Cortex of kidney (tissue), 1 donor: ENCODE measurements at places on chromosomes 12 and 14.

- no peak for DNase-seq
Observed at GRCh38 chr14:58638231-58639197, 752 bp downstream of the DACT1 start.

DNA sequence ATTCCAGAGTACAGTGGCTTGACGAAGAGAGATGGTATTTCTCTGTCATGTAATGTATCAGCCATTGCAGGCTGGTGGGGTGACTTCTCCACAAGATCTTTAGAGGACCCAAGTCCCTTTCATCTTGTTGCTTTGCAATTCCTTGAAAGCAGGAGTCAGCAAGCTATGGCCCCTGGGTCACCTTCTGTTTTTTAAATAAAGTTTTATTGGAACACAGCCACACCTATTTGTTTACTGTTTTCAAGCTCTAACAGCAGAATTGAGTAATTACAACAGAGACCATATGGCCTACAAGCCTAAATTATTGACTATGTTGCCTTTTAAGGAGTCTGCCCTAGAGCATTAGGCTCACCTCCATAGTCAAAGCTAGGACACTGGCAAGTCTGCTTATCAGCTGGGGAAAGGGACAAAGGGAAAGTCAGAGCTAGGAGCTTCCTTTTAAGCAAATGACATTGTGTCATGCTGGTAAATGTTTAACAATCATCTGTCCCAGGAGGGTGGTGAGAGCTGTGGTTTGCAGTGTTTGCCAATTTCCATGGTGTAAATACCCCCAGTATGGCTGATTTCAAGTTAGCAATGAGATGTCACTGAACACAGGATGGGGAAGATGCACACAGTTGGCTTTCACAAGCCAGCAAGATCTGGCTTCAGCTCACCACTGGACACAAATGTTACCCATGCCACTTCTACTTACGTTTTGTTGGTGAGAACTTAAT is 87.7 kb upstream of the PWP1 start:
- DNase-seq: no peak

GRCh38 chr14:105449276-105450122 is 25.1 kb upstream of the CRIP2 start:
- no peak for DNase-seq

GRCh38 chr12:128259556-128260070 is 7.4 kb upstream of the TMEM132C start:
- no peak for DNase-seq

GRCh38 chr12:68890701-68891113 is 42.3 kb downstream of the CPM start:
- no peak for DNase-seq

GRCh38 chr14:61812347-61813095 is 50.3 kb downstream of the SNAPC1 start:
- no peak for DNase-seq

DNA sequence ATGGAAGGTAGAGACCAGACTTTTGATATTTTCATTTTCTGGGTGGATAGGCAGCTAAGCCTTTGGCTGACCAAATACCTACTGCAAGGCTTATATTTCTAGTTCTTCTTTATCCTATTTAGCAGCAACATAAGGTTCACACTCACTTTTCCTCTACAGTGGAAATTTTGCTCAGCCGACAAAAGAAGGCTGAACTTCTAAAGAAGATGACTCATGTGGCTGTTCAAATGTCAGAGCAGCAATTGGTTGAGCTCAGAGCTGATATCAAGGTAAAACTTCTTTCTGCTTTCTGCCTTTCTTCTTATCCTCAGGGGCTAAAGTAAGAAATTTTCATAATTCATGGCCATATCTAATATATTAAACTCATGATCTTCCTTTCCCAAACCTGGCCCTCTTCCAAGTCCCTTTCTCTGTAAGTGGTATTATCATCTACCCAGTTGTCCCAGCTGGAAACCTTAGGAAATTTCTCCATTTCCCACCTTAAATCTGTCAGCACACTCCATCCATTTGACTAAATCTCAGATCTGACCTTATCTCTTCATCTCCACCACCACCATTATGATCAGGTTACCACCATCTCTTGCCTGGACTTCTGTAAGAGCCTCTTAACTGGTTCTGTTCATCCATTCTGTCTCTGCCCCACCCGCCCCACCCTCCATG is 19.8 kb upstream of the KCNH3 start:
- no peak for DNase-seq

DNA sequence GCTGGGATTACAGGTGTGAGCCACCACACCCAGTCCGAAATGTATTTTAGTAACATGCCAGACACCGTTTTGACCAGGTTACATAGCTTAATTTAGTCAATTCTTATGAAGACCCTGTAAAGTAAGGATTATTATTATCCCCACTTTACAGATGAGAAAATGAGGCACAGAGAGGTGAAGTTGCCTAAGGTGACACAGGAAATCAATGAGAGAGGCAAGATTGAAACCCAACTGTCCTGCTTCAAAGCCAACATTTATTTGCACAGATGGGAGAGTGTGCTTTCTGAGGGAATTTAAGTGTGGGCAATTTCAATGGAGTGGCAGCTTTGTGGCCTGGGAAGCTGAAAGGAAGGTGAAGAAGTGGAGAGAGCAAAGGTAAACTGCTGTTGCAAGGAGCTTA is 19.1 kb upstream of the EPS8 start:
- DNase-seq: no peak

GRCh38 chr14:104877066-104877805 is 12.2 kb downstream of the CEP170B start:
- no peak for DNase-seq

DNA sequence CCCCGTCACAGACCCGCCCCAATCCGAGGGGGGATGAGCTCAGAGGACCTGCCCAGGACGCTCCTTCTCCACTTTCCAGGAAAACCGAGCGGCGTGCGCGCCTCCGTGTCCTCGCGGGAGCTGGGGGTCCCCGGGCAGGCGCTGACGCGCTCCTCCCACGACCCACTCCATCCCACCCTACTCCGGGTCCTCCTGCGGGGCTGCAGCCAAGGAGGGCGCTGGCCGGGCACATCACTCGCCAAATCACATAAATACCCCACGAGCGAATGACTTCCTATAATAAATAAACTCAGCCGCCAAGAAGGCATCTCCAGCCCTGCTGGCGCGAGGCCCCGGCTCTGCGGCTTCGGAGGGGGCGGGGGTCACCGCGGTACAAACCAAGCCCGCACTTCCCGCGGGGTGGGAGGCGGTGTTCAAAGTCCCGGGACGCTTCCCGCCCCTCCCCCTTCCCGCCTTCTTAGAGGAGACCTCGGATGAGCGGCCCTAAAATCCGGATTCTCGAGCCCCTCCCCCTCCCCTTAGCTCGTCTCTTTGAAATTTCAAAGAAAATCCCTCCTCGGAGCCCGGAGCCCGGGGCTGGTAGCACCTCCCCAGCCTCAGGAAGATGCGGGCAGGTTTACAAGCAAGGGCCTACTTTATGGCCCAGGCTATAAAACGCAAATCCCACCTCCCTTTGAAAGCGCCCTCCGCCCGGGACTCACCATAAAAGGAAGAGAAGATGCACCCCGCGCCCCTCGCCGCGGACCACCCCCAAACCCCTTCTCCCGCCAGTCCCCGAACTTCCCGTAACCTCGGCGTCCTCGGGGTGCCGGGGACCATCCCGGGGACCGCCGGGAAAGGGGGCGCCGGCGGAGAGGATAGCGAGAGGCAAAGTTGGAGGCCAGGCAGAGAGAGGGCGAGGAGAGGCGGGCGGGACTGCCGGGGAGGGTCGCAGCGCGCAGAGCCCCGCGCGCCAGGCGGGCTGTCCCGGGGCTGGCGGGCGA is 712 bp upstream of the FZD10 start:
- no peak for DNase-seq

DNA sequence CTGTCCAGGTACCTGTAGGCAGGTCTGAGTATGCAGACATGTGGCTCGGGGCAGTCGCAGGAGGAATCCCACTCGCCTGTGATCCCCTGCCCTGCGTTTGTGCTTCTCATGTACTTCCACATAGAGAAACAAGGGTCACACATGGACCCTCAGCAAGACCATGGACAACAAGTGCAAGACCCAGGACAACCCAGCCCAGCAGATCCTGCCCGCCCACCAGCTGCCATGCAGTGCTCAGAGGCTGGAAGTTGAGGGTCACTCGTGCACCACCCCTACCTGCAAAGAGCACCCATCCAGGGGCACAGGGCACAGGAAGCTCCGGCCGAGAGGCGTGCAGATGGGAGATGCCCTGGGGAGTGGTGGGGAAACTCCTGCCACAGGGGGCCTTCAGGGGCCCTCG is 67.5 kb upstream of the C14orf180 start:
- no peak for DNase-seq

DNA sequence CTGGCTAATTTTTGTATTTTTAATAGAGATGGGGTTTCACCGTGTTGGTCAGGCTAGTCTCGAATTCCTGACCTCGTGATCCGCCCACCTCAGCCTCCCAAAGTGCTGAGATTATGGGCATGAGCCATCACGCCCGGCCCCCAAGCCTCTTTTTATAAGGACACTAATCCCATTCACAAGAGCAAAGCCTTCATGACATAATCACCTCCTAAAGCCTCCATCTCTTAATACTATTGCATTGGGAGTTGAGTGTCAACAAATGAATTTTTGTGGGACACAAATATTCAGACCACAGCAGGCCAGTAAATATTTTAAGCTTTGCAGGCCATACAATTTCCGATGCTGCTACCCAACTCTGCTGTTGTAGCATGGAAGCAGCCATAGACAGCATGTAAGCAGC is 10.9 kb downstream of the RNF212B start:
- no peak for DNase-seq

DNA sequence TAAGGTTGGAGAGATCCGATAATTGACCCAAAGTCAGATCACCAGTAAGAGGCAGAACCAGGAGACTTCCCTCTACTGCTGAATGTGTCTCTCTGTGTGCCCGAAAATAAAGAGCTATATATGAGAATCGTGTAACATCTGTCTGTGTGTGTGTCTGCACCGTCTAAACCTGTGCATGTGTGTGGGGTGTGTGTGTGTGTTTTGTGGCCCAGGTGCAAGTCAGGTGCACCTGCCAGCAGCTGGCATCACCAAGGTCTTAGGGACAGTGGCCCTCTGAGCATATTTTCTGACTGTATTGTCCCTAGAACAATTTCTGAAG is 24.7 kb upstream of the KRT78 start:
- DNase-seq: no peak

DNA sequence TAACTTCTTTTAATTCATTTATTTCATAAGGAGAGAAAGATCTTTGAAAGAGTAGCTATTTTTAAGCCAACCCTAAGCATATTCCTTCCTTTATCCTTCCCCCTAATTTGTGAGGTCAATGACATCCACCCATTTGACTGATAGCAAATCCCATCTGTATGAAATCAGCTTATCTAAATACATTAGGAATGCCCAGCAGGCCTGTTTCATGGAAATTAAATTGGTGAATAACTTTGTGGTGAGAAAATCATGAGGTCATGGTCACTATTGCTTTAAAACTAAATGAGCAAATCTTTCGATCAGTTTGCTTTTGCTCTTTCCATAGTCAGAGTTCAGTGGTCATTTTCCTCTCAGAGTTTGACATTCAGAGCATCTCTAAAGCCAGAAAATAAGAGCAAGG is 256.6 kb downstream of the CPNE8 start:
- no peak for DNase-seq

DNA sequence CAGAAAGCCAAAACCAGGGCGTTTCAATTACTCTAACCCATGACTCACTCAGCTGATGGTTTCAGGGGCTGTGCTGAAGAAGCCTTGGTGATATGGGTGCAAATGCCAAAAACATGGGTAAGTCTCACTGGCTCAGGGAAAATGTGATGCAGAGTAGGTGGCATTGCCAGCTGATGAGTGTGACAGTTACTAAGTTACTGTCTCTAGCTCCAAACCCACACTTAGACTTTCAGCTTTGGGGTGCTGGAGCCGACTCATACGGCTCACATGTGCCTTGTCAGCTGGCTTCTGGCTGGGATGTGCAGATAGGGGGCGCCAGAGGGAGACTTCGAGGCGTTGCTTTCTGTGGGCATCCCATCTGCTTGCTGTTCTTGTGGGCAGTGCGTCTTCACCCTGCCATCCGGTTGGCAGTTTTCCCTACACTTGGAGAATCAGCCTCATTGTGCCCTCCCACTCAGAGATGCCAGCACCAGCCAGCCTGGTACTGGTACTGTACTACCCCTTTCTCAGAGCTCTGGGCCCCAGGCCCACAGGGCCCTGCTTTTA is 11.1 kb upstream of the KRT7 start:
- DNase-seq: no peak
